ENCODE measurements at places on chromosomes 4 and X.

- no peak for DNase-seq
Observed at GRCh38 chrX:9534686-9535085, 69.8 kb downstream of the TBL1X start.

- DNase-seq, result no peak
Observed at GRCh38 chrX:13263560-13264251, 56.1 kb downstream of the ATXN3L start.

DNA sequence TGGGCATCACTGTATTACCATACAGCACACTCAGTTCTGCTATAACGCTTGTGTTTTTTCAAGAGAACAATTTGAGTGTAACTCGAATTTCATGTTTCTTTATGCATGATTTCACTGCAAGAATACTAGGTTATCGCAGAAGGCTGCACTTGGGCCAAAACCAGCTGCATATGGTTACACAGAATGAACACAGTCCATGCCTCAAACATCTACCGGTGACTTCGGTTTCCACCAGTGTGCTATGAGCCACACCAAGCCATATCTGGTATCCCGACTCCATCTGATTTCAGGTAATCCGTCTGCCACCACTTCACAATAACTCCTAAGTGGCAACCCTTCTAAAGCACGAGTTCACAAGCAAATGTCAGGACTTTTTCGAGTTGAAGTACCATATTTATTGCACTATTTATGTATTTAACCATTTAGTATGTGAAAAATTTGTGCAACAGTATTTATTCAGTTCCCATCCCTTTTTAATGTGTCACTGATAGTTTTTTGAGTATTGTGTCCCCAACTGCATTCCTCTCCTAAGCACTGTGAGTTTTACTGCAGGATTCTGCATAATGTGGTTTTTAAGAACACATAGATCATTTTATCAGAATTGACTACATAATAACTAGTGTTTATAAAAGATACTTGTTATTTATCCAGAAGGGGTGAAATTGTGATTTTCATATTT is 111.8 kb downstream of the APBB2 start:
- DNase-seq, result no peak

DNA sequence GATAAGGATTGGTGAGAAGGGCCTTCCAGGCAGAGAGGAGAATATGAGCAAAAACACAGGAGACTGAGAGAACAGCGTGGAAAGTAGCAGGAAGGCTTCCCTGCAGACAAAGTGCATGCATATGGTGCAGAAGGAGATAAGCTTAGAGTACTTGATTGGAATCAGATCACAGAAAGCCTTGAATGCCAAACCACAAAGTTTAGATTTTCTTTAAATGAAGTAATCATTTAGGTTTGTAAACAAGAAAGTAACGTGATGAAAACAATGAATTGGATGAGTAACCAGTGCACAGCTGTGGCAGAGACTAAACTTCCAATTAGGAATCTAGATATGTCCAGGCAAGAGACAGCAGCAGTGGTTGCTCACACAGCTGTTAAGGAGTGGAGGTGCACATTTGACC is 83.8 kb upstream of the C1QTNF7 start:
- DNase-seq, result no peak

DNA sequence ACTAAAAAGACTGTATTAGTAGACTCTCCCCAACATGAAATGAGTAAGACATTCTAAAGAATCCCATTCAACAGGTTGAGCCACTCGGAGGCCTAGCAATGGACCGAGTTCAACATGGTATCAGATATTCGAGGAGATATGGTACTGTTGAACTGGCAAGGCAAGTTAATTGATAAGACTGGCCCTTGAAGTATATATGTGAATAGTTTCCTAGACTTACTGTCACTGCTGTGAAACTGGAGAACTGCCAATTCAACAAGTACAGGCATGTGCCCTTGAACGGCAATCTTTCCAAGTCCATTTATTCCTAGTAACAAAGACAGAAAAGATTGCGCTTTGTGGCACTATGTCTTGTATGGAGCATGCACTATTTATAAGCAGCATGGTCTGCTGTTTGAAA is 24.4 kb downstream of the FAT1 start:
- DNase-seq, result no peak

DNA sequence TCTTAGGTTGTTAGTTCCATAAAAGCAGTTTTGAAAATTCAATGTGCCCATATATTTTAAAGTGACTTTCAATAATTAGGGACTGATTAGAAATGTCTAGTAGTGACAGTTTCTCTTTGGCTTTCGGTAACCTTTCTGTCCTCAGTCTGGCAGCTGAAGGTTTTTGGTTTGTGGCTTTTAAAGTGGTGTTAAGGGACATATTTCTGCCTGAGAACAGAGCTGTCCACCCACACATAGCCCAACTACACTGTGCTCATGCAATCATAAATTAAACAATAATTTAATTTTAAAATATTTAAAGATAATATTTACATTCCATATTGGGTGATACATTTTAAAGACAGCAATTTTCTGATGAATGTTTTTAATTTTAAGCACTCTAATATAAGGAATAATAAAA is 335.0 kb upstream of the TENM3 start:
- no peak for DNase-seq

DNA sequence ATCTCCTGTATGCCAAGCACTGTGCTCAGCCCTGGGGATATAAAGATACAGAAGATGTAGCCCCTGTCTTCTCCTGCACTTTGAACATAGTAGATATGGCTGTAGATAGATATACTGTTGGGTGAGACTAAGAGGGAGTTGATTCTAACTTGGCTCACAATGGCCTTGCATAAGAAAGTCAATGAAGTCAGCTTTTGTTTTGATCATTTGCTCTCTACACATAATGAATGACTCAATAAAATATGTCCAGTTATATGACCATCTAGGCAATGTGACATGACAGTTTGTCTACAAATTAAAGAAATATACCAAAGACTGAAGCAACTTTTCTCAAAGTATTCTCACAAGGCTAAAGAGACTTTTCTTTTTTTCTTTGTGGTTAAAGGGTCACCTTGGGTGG is 147.6 kb upstream of the DIPK2B start:
- no peak for DNase-seq

GRCh38 chrX:32871636-32872035 is 339.7 kb downstream of the DMD start:
- DNase-seq, result no peak

DNA sequence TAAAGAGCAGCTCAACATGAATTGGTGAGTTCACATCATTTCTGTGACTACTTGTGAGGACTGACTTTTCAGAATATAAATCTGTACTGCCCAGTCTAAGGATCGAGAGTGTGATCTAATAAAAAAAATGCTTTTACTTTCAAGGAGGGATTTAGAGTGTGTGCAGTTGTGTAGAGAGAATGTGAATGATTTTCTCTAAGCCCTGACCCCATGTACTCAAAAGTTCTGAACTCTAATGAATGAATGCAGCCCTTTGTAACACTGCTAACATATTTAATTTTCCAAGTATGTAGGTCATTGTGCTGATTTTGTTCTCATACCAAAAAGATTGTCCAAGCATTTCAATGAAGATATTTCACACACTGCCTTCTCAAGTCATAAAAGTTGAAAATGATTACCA is 92.5 kb upstream of the STOX2 start:
- no peak for DNase-seq

- DNase-seq, result no peak
Observed at GRCh38 chr4:152308951-152309350, 226.9 kb downstream of the FBXW7 start.

GRCh38 chr4:134935320-134935719 is 733.7 kb upstream of the PABPC4L start:
- no peak for DNase-seq

DNA sequence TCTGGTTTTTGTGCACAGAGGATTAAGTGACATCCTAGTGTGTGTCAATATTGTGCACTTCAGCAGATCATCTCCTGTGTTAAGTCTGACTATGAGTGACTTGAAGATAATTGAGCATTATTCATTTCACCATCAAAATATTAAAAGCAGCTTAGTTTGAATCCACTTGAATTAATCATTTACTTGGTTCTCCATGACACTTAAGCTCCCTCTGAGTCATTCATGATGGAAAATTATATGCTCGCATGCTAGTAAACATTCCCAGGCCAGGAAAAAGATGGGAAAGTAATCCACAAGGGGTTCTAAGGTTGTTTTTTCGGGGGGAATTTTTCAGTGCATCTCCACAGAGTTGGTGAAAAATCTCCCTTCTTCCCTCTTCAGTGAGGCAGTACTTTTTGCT is 97.2 kb upstream of the EOLA2 start:
- no peak for DNase-seq

DNA sequence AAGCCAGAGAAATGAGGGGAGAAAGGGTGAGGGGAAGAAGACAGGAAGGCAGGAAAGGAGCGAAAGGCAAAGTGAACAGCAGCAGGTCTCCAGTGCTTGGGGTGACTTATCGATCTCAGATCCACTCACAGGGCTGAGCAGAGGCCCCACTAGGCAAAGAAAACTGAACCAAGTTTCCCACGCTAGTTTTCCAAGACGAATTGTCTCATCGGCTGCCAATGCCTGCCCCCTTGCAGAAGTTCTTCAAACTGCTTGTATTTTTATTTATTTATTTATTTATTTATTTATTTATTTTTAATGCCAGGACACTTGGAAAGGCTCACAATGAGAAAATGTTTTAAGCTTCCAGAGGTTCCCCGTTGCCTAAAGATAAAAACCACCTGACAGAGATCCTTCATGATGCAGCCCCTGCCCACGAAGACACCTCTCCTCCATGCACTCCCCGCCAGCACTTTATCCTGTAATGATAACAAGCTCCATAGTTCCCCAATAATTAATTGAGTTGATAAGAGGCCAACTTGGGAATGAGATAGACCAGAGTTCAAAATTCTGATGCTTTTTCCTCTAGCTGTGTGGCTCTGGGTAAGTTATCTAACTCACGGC is 43.2 kb downstream of the QDPR start:
- no peak for DNase-seq

DNA sequence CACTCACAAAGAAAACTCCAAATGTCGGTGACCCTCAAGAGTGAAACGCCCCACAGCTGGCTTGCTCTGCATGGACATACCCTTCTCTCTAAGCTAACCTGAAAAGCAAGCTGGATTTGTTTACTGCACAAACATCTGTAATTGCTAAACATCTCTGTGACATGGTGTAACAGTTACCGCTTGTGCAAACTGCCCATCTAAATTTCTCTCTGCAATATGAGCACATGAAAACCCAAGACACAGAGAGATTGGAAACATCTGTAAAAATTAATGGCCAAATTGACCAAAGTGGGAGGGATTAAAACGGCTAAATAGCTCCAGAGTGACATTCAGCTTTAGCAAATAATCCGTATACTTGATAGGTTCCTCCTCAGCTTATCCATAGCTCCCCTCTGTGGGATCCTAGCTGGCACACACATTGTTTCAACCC is 155.0 kb upstream of the MAP3K15 start:
- no peak for DNase-seq

DNA sequence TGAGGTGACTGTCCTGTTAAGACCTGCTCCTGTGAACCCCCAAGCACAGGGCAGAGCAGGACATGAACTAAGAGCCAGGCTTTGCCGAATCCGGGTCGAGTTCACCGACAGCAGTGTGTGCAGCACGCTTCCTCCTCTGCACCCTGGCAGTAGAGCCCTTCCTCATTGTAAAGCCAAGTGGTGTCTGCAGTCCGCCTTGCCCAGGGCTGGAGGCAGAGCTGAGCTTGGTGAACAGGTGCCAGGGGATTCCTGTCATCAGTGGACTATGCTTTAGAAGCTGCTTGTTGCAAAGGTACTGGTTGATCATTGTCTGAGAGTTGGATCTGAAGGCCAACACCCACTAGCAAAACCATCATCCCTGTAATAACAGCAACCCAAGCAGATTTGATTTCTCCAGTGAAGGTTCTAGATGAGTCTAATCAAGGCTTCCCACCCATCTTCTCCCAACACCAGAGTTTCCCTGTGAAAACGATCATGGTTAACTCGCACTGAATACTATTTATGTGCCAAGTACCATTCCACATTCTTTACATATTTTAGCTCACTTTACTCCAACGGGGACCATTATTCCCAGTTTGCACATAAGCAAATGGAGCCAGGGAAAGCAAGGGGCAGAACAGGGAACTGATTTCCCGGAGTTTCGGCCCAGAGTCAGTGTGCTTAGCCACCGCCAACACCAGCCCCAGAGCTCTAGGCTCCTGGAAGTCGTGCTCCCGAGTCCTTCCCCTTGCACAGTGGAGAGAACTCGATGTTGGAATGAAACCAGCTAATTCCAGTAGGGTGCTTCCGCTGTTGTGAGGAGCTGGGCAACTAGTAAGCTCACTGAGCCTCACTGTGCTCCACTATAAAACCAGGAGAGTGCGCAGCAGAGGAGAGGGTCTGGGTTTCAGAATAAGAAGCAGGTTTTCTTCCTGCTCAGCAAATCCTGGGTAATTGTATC is 1.4 kb upstream of the SLC34A2 start:
- DNase-seq, result no peak

GRCh38 chr4:81845273-81845672 is 373.6 kb upstream of the RASGEF1B start:
- no peak for DNase-seq

- DNase-seq, result no peak
Observed at GRCh38 chr4:52477191-52477780, 181.8 kb downstream of the USP46 start.

DNA sequence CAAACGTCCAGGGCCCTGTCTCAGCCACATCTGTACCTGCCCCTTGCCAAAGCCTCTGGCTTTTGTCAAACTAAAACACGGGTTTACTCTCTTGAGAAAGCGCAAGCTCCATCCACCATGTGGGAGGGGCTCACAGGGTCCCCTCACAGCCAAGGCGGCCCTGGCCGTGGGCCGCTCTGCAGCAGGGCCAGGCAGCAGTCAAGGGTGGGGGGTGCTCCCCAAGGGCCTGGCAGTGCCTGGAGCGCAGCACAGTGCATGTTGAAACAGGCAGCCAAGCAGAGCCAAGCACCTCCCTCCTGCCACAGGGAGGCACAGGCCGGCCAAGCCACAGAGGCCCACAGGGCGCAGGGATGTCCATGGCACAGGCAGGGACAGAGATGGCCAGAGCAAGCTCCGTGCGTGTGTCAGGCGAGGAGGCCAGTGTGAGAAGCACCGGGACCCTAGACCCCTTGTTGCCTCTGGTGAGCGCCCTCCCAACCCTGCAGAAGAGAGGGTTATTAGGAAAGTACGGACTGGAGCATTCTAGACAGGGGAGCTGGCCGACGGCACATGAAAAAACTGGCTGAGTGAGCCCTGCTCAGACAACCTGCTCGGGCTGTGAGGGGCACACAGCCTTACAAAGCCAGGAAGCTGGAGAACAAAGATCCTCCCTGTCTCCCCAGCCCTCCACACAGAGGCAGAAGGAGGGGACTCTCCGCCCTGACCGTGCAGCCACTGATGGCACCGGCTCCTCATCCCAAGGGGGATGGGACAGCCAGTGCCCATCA is 39.0 kb downstream of the FAM53A start:
- no peak for DNase-seq

GRCh38 chr4:155506745-155507144 is 130.0 kb upstream of the MAP9 start:
- DNase-seq, result no peak

- DNase-seq, result no peak
Observed at GRCh38 chr4:23959396-23960148, 69.7 kb upstream of the PPARGC1A start.

- DNase-seq, result no peak
Observed at GRCh38 chr4:95410387-95410977, 138.3 kb downstream of the UNC5C start.

- DNase-seq, result no peak
Observed at GRCh38 chr4:98468709-98469108, 189.7 kb downstream of the TSPAN5 start.

GRCh38 chr4:120857312-120857711 is 65.2 kb downstream of the PRDM5 start:
- DNase-seq, result no peak

GRCh38 chr4:76779740-76780459 is 118.0 kb downstream of the SOWAHB start:
- no peak for DNase-seq

Measured in stimulated activated CD4-positive, alpha-beta T cell treated with anti-CD3 and anti-CD28 coated beads, TNF-alpha, amount 100 ng/mL, for 4 hours (primary cell).